Esophagus muscularis mucosa (tissue), 4 donors: ENCODE measurements at places on chromosomes 7 and 10. TPM values are rescaled to one million over a fixed set of nuclear protein-coding genes. Genes with fewer than 3 reads are reported as not detected.

FBXO24 gene
- 0.83 TPM for total RNA-seq

GRCh38 chr7:13111230-13111629 is 423.8 kb downstream of the ARL4A start:
- no peak overlapping the region for H3K27ac ChIP-seq
- H3K4me3 ChIP-seq, result no peak overlapping the region
- H3K36me3 ChIP-seq, result no peaks in the 10 kb centered on the region
- H3K4me1 ChIP-seq, result no peaks in the 10 kb centered on the region

FAM25G gene
- total RNA-seq, result not detected

- peaks cover 40% of the 10 kb centered on the region for H3K4me1 ChIP-seq
- peak overlapping the region; percentile 60 for H3K27ac ChIP-seq
- H3K27me3 ChIP-seq, result no peaks in the 10 kb centered on the region
- DNase-seq, result no peak
- no peaks in the 10 kb centered on the region for H3K36me3 ChIP-seq
- no peak overlapping the region for H3K4me3 ChIP-seq
Measured at GRCh38 chr10:63670291-63670898, 149.2 kb downstream of the REEP3 start.

DNA sequence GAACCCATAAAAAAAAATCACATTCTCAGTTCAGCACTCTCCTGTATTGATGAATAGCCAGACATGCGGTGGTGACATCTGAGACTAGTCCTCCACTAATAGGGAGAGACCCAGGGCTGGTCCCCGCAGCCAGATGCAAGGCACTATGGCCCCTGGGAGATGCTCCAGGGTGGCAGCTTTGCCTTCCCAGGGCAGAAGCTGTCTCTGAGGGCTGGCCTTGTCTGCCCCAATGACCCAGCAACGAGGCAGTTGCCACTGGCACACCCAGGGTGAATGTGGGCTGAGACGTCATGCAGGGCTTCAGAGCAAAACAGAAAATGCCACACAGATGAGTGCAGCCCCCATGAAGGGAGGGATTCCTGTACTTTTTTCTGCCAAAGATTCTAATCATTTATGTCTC is 50.1 kb upstream of the GDF10 start:
- no peak overlapping the region for H3K4me3 ChIP-seq
- H3K27me3 ChIP-seq, result no peaks in the 10 kb centered on the region
- H3K36me3 ChIP-seq, result no peaks in the 10 kb centered on the region
- peaks cover 3% of the 10 kb centered on the region for H3K4me1 ChIP-seq

DNA sequence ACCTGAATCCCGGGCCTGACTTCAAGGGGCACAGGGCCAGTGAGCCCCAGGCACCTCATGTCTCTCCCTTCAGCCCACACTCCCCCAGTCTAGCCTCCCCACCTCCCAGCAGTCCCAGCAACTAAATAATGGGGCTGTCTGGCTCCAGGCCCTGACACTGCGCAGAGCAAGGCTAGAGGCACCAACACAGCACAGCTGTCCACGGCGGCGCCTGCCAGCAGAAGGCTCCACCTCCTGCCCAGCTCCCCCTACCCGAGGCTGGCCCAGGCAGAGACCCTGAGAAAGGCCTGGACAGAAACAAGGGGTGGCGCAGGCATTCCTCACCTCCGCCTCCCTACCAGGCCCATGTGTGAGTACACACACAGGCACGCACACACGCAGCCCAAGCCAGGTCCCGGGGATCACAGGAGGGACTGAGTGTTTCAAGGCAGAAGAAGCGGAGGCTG is 6.1 kb downstream of the KCNH2 start:
- H3K36me3 ChIP-seq, result no peaks in the 10 kb centered on the region
- peaks cover 100% of the 10 kb centered on the region for H3K4me1 ChIP-seq
- peaks cover 31% of the 10 kb centered on the region for H3K27me3 ChIP-seq
- H3K27ac ChIP-seq, result peak overlapping the region; percentile 86
- H3K4me3 ChIP-seq, result no peak overlapping the region

DNA sequence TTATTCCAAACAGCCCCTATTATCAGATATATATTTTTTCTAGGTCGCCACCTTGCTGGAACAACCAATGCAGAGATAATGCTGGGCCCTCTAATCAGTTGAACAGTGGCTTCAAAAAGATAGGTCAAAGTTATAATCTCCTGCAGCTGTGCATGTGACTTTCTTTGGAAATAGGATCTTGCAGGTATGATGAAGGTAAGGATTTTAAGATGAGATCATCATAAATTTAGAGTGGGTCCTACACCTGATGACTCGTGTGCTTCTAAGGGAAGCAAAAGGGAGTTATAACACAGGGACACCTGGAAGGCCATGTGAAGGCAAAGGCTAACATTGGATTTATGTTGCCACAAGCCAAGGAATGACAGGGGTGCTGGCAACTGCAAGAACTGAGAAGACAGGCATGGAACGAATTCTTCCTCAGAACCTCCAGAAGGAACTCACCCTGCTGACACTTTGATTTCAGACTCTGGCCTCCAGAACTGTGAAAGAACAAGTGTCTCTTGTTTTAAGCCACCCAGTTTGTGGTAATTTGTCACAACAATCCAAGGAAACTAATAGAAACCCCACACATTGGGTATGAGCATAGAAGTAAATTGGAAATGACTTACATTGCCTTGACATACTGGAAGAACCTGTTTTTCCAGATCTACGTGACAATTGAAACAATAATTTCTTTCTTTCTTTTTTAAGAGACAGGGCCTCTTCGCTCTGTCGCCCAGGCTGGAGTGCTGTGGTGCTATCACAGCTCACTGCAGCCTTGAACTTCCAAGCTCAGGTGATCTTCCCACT is 34.4 kb downstream of the CCDC71L start:
- H3K36me3 ChIP-seq, result no peaks in the 10 kb centered on the region
- H3K27ac ChIP-seq, result no peak overlapping the region
- no peak overlapping the region for H3K4me3 ChIP-seq
- no peaks in the 10 kb centered on the region for H3K27me3 ChIP-seq
- peaks cover 4% of the 10 kb centered on the region for H3K4me1 ChIP-seq

DNA sequence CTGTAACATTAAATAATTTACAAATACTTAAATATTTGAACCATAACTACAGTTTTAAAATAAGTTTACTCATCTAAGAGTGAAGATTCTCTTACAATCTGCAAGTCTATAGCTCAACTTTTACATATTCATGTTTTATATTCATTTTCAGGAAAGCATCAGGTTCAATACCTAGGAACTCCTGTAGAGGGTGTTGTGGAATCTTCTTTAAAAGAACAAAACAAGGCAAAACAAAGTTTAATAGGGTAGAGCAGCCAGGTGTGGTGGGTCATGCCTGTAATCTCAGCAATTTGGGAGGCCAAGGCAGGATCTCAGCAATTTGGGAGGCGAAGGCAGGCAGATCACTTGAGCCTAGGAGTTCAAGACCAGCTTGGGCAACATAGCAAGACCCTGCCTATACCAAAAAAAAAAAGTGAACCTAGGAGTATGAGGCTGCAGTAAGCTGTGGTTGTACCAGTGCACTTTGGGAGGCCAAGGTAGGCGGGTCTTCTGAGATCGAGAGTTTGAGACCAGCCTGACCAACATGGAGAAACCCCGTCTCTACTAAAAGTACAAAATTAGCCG is 45.1 kb downstream of the ST8SIA6 start:
- no peak overlapping the region for H3K27ac ChIP-seq
- H3K36me3 ChIP-seq, result no peaks in the 10 kb centered on the region
- no peak for DNase-seq
- no peak overlapping the region for H3K4me3 ChIP-seq
